D341Med (cell line): ENCODE measurements at places on chromosomes 12 and 14.

GRCh38 chr12:1391722-1392121 lies 202.7 kb downstream of the FBXL14 start:
- DNase-seq: no peak

GRCh38 chr12:107317751-107318555 lies 224.6 kb upstream of the CRY1 start:
- peak; percentile 89 for DNase-seq

DNA sequence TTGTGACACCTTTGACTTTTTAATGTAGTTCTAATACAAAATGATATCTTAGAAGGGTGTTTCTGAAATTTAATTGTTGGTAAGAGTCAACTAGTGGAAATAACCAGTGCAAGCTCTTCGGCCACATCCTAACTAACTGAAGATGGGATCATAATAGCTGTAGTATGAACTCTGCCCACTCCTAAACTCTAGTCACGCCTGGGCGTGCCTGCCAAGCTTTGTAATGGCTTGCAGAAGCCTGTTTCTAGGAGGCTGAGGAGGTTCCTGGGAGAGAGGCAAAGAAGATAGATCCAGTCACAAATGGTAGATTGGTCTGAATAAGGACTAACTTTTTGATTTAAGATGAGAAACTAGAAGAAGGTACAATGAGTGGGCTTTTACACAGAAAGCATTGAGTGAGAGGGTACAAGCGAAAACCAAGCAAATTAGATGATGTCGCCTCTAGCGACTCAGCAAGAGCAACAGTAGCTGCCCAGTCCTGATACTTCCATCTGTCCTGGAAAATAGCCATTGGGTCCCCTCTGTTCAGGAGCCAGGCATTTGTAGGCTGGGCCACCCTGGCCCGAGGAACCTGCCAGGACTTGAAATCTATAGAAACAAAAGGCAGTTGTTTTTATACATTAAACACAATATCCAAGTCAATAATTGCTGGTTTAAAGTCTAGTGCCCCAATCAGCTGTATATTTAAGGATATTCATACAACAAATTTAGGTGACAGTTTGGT lies 148.8 kb downstream of the SLC38A4 start:
- no peak for DNase-seq

DNA sequence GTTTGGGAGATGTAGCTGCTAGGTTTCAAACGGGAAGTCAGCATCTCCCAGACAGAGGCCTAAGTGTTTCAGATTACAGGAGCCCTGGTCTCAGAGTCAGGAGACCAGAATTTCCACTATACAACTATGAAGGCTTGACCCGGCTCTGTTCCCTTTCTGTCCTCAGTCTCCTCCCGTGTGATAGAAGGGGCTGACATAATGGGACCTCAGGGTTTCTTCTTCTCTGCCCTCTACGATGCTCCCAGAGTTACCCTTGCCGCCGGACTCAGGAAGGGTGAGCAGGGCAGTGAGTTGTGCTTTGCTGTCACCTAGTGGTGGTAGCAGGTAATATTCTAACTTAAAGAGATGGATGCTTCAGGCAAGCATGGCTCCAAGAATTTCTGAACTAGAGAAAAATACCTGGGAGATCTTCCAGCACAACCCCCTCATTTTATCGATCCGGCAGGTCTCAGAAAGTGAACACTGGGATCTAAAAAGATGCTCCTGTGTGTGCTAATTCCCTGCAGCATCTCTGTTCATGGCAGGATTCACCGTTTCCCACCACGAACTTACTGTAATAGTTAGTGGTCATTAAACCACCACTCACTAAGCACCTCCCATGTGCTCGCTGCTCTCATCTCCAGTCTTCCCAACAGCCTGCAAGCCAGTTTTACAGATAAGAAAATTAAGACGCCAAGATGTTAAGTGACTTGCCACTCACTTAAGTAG lies 84.4 kb downstream of the VWF start:
- peak; percentile 80 for DNase-seq
